ENCODE measurements at places on chromosomes 12 and 14.

DNA sequence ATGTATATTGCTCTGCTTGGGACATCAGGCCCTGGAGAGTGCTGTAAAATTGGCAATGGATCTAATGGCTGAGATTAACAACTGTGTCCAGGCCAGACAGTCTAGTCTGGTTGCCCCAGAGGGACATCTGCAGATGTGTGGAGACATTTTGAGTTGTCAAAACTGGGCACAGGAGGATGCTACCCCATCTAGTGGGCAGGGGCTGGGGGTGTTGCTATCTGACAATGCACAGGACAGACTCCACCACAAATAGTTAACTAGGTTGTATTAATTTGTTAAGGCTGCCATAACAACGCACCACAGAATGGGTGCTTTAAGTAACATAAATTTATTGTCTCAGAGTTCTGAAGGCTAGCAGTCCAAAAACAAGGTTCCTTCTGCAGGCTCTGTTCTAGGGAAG is 302.5 kb upstream of the AMIGO2 start:
- no peak for DNase-seq

GRCh38 chr12:5565933-5566599 is 134.2 kb downstream of the NTF3 start:
- no peak for DNase-seq

DNA sequence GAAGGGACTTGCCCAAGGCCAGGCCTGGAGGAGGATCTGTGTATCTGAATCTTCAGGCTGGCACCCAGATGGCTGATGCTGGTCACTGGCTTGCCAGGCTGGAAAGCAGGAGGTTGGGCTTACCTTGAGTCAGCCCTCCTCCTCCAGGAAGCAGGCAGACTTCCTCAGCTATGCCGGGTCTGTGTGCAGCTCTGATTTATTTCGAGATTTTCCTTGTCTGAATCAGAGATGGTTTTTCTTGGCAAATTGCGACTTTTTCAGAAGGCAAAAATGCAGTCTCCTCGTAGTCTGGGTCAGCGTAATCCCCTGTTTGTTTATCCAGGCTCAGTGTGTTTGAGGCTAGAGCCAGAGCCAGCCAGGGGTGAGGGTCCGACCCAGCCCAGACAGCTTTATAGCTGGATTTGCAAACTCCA is 48.9 kb downstream of the SMOC1 start:
- no peak for DNase-seq

DNA sequence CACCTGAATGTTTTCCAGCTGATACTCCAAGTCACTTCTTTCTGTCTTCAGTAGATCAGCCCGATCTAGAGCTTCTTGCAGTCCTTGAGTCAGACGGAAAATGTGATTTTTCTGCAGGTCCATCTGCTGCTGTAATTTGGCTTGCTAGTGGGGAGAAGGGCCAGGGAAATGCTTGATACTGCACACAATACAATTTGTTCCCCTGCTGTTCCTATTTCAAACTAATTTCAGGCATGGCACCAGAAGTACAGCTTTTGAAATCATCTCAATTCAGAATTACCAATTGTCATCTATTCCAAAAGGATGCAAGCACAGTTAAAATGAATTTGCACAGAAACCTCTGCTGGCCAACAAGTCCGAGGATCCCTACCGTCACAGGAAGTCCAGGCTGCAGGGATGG is 53.4 kb downstream of the PRKAB1 start:
- DNase-seq: no peak
